Naive thymus-derived CD4-positive, alpha-beta T cell (primary cell): ENCODE measurements at places on chromosomes 13 and 19. TPM values are rescaled to one million over a fixed set of nuclear protein-coding genes. Genes with fewer than 3 reads are reported as not detected.

DNA sequence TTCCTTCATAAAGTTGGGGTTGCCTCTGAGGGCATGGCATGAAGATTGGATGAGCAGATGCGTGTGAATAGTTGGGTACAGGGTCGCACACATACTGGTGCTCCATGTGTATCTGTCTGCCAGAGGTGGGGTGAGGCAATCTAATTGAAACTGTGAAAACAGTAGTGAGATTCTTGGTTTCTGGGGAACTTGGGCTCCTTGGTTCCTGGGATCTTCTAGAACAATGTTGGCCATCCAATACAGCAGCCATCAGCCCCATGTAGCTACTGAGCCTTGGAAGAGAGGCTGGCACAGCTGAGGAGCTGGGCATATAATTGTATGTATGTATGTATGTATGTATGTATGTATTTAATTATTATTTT, 616 bp downstream of the FCHO1 start:
- peak overlapping the region; percentile 66 for H3K4me3 ChIP-seq
- H3K27ac ChIP-seq: peak overlapping the region; percentile 88
- H3K36me3 ChIP-seq: no peaks in the 10 kb centered on the region
- H3K27me3 ChIP-seq: no peaks in the 10 kb centered on the region
- no peak for DNase-seq

GRCh38 chr13:40986101-40986856, 32.8 kb downstream of the ELF1 start:
- H3K36me3 ChIP-seq: no peaks in the 10 kb centered on the region
- H3K27me3 ChIP-seq: no peaks in the 10 kb centered on the region
- peak overlapping the region; percentile 86 for H3K27ac ChIP-seq
- peaks cover 35% of the 10 kb centered on the region for H3K4me1 ChIP-seq
- no peak for DNase-seq

- no peaks in the 10 kb centered on the region for H3K27me3 ChIP-seq
- no peaks in the 10 kb centered on the region for H3K36me3 ChIP-seq
- no peak for DNase-seq
Observed at GRCh38 chr13:51894239-51894638, 32.5 kb downstream of the CCDC70 start.

- H3K4me1 ChIP-seq: no peaks in the 10 kb centered on the region
- H3K4me3 ChIP-seq: no peak overlapping the region
- H3K27ac ChIP-seq: no peak overlapping the region
- no peaks in the 10 kb centered on the region for H3K27me3 ChIP-seq
Observed at GRCh38 chr19:46875657-46876056, 14.9 kb downstream of the ARHGAP35 start.

Gene OVOL3
- not detected for total RNA-seq
